Right lobe of liver (tissue), 6 donors: ENCODE measurements at places on chromosomes 7 and 10. TPM values are rescaled to one million over a fixed set of nuclear protein-coding genes. Genes with fewer than 3 reads are reported as not detected.

DNA sequence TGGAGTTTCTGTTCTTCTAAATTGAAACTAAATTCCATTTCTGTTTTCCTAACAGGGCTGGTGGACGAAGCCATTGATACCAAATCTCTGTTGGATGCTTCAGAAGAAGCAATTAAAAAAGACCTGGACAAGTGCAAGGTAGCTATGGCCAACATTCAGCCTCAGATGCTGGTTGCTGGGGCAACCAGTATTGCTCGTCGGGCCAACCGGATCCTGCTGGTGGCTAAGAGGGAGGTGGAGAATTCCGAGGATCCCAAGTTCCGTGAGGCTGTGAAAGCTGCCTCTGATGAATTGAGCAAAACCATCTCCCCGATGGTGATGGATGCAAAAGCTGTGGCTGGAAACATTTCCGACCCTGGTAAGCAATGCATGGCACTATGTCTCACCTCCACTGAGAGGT, 45.6 kb downstream of the AP3M1 start:
- no peaks in the 10 kb centered on the region for H3K27me3 ChIP-seq
- H3K4me3 ChIP-seq: no peak overlapping the region
- DNase-seq: no peak
- H3K4me1 ChIP-seq: no peaks in the 10 kb centered on the region

- no peaks in the 10 kb centered on the region for H3K36me3 ChIP-seq
- no peak overlapping the region for H3K27ac ChIP-seq
- no peaks in the 10 kb centered on the region for H3K27me3 ChIP-seq
These were observed 302.7 kb downstream of the SUGCT start for GRCh38 chr7:40437498-40437897.

- no peak overlapping the region for H3K27ac ChIP-seq
- no peaks in the 10 kb centered on the region for H3K36me3 ChIP-seq
- H3K4me1 ChIP-seq: no peaks in the 10 kb centered on the region
These were observed 79.0 kb upstream of the LSM8 start for GRCh38 chr7:118104812-118105441.

STN1 gene
- total RNA-seq: 6.1 TPM

DNA sequence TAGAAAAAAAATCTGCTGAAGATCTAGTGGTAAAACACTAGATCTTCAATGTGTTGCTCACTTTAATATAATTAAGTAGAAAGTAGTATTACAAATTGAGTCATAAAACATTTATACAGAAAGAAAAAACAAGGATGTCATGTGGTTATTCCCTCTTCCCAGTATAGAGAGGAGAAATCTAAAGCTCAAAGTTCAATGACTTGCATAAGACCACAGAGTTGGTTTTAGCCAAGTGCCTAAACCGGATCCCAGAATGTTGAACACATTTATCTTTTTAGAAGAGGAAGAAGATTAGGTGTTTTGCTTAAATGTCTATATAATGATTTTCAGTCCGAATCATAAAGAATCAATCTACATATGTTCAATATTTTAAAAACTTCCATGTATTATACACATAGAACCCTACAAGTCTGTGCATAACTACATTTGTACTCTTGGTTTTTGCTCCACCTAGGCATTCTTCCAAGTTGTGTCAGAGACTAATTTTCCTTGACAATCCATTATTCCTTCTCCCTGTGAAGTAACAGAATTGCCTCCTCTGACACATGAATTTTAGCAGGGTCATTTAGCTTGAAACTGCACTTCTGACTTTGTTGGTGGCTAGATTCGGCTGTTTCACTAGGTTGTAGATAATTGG, 389.2 kb downstream of the MAGI2 start:
- H3K27ac ChIP-seq: no peak overlapping the region
- H3K27me3 ChIP-seq: no peaks in the 10 kb centered on the region
- no peak overlapping the region for H3K4me3 ChIP-seq
- H3K36me3 ChIP-seq: no peaks in the 10 kb centered on the region
- DNase-seq: no peak

DNA sequence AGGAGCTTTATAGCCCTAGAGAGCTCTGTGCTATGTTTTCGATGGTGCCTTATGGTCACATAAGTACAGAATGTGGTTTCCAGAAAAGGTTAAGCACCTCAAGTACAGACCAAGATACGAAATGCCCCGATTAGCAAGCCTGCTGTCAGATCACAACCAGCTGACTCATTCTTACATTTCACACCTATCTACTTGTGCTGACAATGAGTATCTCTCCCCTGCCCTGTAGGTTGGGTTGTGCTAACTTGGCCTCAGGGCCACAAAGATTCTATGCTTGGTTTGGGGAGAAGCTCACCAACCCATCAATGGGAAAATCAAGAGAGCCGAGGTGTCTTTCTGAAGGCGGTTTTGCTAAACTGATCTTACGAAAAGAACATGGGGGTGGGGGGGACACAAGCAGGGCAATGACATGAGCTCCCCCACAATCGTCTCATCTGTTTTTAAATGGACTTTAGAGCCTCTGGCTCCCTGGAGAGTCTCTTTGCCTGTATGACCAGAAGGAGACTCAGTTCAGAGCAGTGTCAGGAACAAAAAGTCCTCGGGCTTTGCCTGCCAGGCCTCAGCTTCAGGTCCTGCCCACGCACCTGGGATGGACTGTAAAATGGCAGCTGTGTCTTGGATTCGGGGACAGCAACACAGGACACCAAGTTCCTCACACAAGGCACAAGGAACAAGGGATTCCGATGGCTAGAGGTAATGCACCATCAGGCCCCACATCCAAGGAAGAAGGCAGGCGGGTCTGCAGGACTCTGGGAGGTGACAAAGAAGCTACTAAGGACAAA, 55.1 kb downstream of the FAM53B start:
- DNase-seq: peak; percentile 8
- no peak overlapping the region for H3K27ac ChIP-seq
- H3K4me3 ChIP-seq: no peak overlapping the region

GRCh38 chr10:45580371-45581215, 92.0 kb downstream of the ZFAND4 start:
- no peak for DNase-seq
- peak overlapping the region; percentile 35 for H3K27ac ChIP-seq
- no peaks in the 10 kb centered on the region for H3K36me3 ChIP-seq

DNA sequence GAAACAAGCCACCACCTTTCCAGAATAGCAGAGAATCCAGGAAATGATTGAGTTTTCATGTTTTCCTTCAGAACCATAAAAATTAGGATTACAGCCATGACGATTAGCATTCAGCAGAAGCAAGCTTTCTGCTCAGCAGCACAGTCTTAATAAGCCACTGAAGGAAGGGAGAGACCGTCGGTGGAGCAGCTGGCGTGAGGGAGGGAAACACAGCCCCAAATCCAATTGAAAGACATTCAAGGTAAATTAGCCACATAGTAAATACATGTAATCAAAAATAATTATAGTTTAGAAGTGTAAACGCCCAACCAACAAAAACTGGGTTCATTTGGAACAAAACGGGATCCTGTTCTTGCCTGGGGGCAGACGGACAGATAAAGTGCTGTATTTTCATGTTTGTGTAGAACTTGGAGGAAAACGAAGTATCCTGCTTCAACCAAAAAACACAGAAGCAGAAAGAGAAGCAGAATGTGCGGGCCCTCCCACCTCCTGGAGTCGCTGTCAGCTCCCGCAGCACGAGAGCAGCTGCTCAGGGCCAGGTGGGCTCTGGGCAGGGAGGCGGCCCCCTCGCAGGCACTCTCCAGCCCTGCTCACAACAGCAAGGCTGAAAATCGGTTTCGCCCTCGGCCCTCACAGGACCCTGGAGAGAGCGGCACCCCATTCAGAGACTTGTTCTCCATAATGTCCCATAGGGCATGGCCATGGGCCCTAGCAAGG, 84.9 kb downstream of the TCERG1L start:
- no peaks in the 10 kb centered on the region for H3K4me1 ChIP-seq
- no peak overlapping the region for H3K27ac ChIP-seq
- no peak overlapping the region for H3K4me3 ChIP-seq
- H3K36me3 ChIP-seq: no peaks in the 10 kb centered on the region
- DNase-seq: no peak
- no peaks in the 10 kb centered on the region for H3K27me3 ChIP-seq

ASB10 gene
- total RNA-seq: not detected

SPDYE16 gene
- not detected for total RNA-seq

DNA sequence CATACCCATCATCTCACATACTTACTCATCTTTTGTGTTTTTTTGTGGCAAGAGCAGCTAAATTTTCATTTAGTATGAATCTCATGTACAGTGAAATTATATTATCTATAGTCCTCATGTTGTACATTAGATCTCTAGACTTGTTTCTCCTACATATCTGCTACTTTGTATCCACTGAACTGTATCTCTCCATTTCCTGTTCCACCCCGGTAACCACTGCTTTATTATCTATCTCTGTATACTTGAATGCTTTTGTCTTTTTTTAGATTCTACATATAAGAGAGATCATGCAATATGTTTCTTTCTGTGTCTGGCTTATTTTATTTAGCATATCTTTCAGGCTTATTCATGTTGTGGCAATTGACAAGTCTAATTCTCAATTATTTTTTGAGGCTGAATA, 125.1 kb downstream of the ANKRD7 start:
- no peaks in the 10 kb centered on the region for H3K36me3 ChIP-seq
- no peak overlapping the region for H3K27ac ChIP-seq
- no peaks in the 10 kb centered on the region for H3K4me1 ChIP-seq
- no peak for DNase-seq

GRCh38 chr10:16686054-16686902, 130.9 kb downstream of the RSU1 start:
- no peak for DNase-seq
- H3K4me1 ChIP-seq: no peaks in the 10 kb centered on the region
- no peaks in the 10 kb centered on the region for H3K36me3 ChIP-seq
- no peak overlapping the region for H3K4me3 ChIP-seq
- no peaks in the 10 kb centered on the region for H3K27me3 ChIP-seq

DNA sequence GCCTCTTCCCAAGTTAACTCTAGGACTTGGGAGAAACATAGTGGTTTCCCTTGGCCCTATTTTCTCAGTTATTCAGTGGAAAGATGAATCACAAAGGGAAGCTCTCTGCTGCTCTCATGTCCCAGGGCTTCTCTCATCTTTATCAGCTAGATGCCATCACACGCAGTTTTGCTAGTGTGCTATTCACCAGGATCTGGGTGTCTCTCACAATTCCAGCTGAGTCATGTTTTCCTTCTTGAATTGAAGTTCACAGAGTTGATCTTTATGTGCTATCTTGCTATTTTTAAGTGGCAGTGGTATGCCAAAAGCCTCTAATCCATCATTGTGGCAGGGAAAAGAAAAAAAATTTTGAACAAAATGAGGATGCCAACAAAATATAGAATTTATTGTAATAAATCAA, 101.3 kb downstream of the TWIST1 start:
- H3K4me3 ChIP-seq: no peak overlapping the region
- no peaks in the 10 kb centered on the region for H3K4me1 ChIP-seq
- no peaks in the 10 kb centered on the region for H3K27me3 ChIP-seq
- no peaks in the 10 kb centered on the region for H3K36me3 ChIP-seq
- DNase-seq: no peak

DNA sequence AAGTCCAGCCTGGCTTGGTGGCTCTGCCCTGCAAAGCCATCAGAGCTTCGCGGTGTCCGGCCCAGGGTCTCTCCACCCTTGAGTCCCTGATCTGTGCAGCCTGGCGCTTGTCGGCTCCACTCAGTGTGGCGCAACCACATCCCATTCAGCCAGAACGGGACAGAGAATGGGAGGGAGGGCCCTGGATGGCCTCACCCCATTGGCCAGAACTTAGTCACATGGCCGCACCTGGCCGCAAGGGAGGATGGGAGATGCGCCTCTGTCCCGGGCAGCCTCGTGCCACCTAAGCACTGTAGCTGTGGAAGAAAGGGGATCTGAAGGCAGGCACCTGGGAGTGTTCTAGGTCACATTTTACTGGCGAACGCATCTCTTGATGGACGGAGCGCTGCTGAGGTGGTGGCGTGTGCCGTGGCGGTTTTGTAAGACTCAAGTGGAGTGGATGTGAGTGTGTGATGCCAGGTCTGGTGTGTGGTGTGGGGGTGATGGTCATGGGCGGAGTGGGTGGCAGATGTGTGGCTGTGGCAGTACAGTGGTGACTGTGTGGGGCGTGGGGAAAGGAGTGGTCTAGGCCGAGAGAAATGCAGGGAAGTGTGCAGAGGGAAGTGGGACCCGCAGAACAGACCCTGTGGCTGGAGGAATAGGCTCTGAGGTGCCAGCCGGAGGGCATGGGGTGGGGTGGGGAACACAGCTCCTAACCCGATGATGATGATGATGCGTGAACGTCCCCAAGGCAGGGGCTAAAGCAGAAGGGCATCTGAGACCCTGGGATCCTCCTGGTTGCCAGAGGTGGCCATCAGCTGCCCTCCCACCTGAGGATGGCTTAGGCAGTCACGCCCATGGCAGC, 19.0 kb downstream of the CLEC2L start:
- no peaks in the 10 kb centered on the region for H3K4me1 ChIP-seq
- H3K36me3 ChIP-seq: no peaks in the 10 kb centered on the region
- DNase-seq: no peak

DNA sequence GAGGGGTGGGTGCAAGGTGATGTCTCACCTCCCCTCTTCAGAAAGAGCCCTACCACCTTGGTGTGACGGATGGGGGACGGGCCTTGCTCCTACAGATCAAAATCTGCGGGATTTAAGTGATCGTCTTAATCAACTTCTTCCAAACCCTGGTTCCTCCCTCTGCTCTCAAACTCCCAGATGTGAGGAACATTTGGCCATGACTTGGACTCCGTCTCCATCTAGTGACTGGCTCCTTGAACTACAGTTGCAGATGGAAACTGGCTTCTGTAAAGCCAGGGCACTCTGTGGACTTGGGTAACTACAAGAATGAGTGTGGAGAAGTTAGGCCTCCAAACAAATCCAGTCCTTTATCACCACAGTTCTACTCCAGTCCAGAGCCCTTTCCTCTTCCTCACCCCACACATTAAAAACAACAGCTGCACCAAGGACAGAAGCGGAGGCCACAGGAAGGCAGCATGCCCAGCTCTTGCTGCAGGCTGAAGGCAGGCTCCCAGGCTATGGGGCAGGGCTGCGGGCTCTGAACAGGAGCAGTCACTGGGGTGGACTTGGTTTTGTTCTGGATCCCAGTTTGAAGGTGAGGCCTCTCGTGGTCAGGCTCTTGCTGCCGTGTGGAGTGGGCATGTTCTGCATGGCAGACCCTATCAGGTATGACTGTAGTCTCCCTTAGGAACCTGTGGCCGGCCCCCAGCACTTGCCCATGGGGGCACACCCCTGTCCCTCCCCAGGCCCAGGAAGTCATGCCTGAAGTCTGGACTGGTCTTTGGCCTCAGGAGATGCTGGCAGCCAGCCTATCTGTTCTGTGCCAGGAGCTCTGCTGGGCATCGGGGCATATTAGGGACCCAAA, 79.4 kb downstream of the VWC2 start:
- H3K27ac ChIP-seq: no peak overlapping the region
- no peak overlapping the region for H3K4me3 ChIP-seq
- no peaks in the 10 kb centered on the region for H3K36me3 ChIP-seq
- H3K27me3 ChIP-seq: no peaks in the 10 kb centered on the region

MEIG1 gene
- total RNA-seq: not detected

- H3K36me3 ChIP-seq: no peaks in the 10 kb centered on the region
- no peak overlapping the region for H3K27ac ChIP-seq
- H3K27me3 ChIP-seq: no peaks in the 10 kb centered on the region
These were observed 43.8 kb upstream of the SEMA3D start for GRCh38 chr7:85230623-85231022.

- no peaks in the 10 kb centered on the region for H3K27me3 ChIP-seq
- H3K4me1 ChIP-seq: no peaks in the 10 kb centered on the region
- no peak overlapping the region for H3K27ac ChIP-seq
- no peaks in the 10 kb centered on the region for H3K36me3 ChIP-seq
These were observed 126.7 kb downstream of the DKK1 start for GRCh38 chr10:52440612-52441285.

AGAP9 gene
- total RNA-seq: 8.5 TPM

- no peaks in the 10 kb centered on the region for H3K27me3 ChIP-seq
- no peak overlapping the region for H3K27ac ChIP-seq
- no peak overlapping the region for H3K4me3 ChIP-seq
- H3K36me3 ChIP-seq: no peaks in the 10 kb centered on the region
- DNase-seq: no peak
These were observed 36.3 kb upstream of the PPP1R3A start for GRCh38 chr7:113955157-113955556.
